ENCODE measurements at places on chromosomes 11 and 22. TPM values are rescaled to one million over a fixed set of nuclear protein-coding genes. Genes with fewer than 3 reads are reported as not detected.
A peak's percentile ranks its signal among the peaks of the same experiment; 100 is the strongest.

- DNase-seq: no peak
- no peaks in the 10 kb centered on the region for H3K36me3 ChIP-seq
- no peak overlapping the region for H3K4me3 ChIP-seq
- H3K27ac ChIP-seq: no peak overlapping the region
- peaks cover 18% of the 10 kb centered on the region for H3K27me3 ChIP-seq
These were observed 36.6 kb upstream of the NECTIN1 start for GRCh38 chr11:119765628-119766027.

DNA sequence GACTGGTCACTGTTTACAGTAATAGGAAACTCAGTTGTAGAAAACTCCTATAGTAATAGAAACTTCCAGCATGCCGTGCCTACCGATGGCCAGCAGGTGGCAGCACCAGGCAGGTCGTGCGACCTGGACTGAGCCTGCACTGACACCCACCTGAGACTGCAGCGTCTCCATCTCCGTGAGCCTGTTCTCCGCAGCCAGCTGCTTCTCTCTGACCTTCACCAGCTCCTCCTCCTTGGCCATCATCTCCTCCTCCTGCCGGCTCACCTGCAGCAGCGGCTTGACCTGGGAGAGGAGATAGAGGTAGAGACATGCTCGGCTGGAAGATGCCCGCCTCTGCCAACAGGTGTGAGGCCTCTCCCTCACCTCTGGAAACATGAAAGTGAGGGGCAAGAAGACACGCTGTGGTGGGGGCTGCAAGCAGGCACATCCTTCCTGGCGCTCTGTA lies 48.5 kb downstream of the APOL1 start:
- H3K27ac ChIP-seq: peak overlapping the region; percentile 54
- peak; percentile 87 for DNase-seq
- no peaks in the 10 kb centered on the region for H3K27me3 ChIP-seq
- H3K36me3 ChIP-seq: peaks cover 77% of the 10 kb centered on the region

GRCh38 chr22:46145361-46145851 lies 4.9 kb upstream of the PPARA start:
- no peak overlapping the region for H3K27ac ChIP-seq
- peaks cover 7% of the 10 kb centered on the region for H3K4me1 ChIP-seq
- no peak overlapping the region for H3K4me3 ChIP-seq
- no peaks in the 10 kb centered on the region for H3K36me3 ChIP-seq
- DNase-seq: no peak

GRCh38 chr11:30049214-30049613 lies 32.4 kb upstream of the KCNA4 start:
- no peaks in the 10 kb centered on the region for H3K36me3 ChIP-seq
- DNase-seq: no peak
- no peak overlapping the region for H3K27ac ChIP-seq
- no peaks in the 10 kb centered on the region for H3K27me3 ChIP-seq

GRCh38 chr22:26095256-26095956 lies 73.9 kb upstream of the SEZ6L start:
- H3K4me3 ChIP-seq: no peak overlapping the region
- peaks cover 8% of the 10 kb centered on the region for H3K27me3 ChIP-seq
- H3K36me3 ChIP-seq: no peaks in the 10 kb centered on the region
- no peak overlapping the region for H3K27ac ChIP-seq
- H3K4me1 ChIP-seq: no peaks in the 10 kb centered on the region

DNA sequence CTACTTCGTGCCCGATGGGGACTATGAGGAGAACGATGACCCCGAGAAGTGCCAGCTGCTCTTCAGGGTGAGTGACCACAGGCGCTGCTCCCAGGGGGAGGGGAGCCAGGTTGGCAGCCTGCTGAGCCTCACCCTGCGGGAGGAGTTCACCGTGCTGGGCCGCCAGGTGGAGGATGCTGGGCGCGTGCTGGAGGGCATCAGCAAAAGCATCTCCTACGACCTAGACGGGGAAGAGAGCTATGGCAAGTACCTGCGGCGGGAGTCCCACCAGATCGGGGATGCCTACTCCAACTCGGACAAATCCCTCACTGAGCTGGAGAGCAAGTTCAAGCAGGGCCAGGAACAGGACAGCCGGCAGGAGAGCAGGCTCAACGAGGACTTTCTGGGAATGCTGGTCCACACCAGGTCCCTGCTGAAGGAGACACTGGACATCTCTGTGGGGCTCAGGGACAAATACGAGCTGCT lies 751 bp downstream of the FIBIN start:
- H3K4me3 ChIP-seq: no peak overlapping the region
- DNase-seq: no peak
- H3K36me3 ChIP-seq: no peaks in the 10 kb centered on the region
- H3K27me3 ChIP-seq: no peaks in the 10 kb centered on the region

- H3K4me1 ChIP-seq: no peaks in the 10 kb centered on the region
- H3K4me3 ChIP-seq: no peak overlapping the region
- no peaks in the 10 kb centered on the region for H3K36me3 ChIP-seq
- H3K27ac ChIP-seq: no peak overlapping the region
These were observed 33.8 kb upstream of the OR9G4 start for GRCh38 chr11:56782167-56782847.

GRCh38 chr22:27686534-27686933 lies 115.0 kb downstream of the MN1 start:
- no peak overlapping the region for H3K4me3 ChIP-seq
- no peak for DNase-seq
- H3K27ac ChIP-seq: no peak overlapping the region

GRCh38 chr11:3165152-3165705 lies at the start of gene OSBPL5:
OSBPL5 (minus strand) TSS chr11:3165310; CDS start chr11:3129148, 36,162 bp downstream.
- H3K4me1 ChIP-seq: peaks cover 29% of the 10 kb centered on the region
- no peaks in the 10 kb centered on the region for H3K36me3 ChIP-seq
- H3K27me3 ChIP-seq: peaks cover 16% of the 10 kb centered on the region

DNA sequence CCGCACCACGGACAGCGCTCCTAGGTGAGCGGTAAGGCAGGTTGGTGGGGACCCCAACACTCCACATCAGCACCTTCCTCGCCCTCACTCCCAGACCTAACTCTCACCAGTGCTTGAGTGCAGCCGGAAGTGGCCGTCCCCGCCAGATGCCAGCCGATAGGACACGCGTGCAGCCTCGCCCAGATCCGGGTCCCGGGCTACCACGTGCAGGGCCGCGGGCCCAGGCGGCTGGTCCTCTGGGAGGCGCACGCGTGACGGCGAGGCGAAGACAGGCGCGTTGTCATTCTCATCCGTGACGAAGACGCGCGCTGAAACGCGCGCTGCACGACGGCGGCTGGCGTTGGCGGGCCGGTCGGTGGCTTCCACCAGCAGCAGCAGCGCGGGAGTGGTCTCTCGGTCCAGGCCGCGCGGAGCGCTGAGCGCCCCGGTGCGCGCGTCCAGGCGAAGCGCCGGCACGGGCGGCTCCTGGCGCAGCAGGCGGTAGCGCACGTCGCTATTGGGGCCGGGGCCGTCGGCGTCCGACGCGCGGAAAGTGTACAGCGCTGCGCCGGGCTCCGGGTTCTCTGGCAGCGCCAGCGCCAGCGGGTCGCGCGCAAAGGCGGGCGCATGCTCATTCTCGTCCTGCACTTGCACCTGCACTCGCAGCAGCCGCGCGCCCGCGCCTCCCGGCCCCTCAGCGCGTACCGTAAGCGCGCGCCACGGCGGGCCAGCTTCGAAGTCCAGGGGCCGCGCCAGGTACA lies 10.8 kb upstream of the TPP1 start:
- no peak for DNase-seq
- peaks cover 19% of the 10 kb centered on the region for H3K4me1 ChIP-seq
- H3K4me3 ChIP-seq: no peak overlapping the region
- H3K27ac ChIP-seq: no peak overlapping the region

DNA sequence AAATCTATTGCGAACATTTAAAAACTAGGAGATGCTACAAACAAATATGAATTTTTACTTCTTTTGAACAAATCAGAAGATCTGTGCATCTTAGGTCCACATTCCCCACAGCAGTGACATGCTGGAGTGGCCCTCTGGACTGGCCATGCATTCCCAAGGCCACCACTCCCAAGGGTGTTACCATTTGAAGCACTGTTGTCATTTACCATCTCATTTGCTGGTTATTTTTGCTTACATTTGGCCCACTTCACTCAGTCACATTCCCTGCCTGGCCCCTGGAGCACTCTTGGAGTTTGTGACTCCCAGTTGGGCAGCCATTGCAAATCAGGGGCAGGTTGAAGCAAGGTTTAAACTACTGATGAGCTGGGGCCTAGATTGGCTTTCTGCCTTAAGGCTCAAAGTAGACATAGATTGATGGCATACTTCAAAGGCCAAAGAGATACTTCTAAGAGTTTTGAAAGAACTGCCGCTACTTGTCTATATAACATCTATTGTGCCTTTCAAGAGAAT lies 8.5 kb upstream of the ZNRF3 start:
- H3K4me1 ChIP-seq: peaks cover 8% of the 10 kb centered on the region
- no peak overlapping the region for H3K4me3 ChIP-seq
- H3K27me3 ChIP-seq: no peaks in the 10 kb centered on the region
- no peak for DNase-seq
- H3K36me3 ChIP-seq: no peaks in the 10 kb centered on the region

DNA sequence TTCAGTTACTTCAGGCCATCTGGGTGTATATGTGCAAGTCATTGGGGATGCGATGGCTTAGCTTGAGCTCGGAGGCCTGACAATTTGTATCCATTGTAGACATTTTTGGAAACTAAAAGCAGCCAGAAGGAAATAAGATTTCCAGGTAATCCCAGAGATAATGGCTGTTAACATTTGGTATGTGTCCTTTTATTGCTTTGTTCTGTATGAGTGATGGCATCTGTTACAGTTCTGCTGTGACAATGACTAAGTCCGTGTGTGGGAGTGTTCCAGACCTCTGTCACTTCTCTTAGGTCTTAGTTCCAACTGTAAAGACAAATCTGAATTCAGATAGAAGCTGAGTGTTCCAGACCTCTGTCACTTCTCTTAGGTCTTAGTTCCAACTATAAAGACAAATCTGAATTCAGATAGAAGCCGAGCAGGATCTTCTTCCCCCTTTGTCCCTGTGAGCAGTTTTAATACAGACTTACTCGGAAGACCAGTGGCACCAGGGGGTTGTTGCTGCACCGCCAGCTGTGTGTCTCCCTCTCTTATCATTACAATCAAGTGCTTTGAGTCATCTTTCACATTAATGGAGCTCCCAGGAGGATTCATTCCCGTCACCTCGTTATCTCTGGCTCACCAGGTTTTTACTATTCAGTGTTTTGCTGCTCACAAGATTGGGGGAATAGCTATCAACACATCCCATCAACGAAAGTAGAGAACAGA lies 190.9 kb upstream of the SORL1-AS1 start:
- DNase-seq: no peak
- no peak overlapping the region for H3K4me3 ChIP-seq
- H3K27me3 ChIP-seq: no peaks in the 10 kb centered on the region
- no peaks in the 10 kb centered on the region for H3K4me1 ChIP-seq

DNA sequence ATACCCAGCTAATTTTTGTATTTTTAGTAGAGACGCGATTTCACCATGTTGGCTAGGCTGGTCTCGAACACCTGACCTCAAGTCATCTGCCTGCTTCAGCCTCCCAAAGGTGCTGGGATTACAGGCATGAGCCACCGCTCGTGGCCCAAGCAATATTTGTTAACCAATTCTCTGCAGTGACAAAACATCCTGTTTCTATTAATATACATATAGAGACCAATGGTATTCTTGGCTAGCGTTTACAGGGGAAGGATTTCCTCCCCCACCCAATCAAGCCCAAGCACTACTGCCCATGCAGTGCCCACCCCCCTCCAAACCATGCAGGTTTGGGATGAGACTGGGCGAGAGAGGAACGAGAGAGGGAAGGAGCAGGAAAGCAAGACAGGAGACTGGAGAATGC lies 53.1 kb downstream of the APOL3 start:
- no peak overlapping the region for H3K4me3 ChIP-seq
- H3K36me3 ChIP-seq: no peaks in the 10 kb centered on the region
- no peaks in the 10 kb centered on the region for H3K4me1 ChIP-seq
- H3K27me3 ChIP-seq: peaks cover 11% of the 10 kb centered on the region

Gene GP1BB
- not detected for total RNA-seq

Gene POU2AF2
- total RNA-seq: not detected

DNA sequence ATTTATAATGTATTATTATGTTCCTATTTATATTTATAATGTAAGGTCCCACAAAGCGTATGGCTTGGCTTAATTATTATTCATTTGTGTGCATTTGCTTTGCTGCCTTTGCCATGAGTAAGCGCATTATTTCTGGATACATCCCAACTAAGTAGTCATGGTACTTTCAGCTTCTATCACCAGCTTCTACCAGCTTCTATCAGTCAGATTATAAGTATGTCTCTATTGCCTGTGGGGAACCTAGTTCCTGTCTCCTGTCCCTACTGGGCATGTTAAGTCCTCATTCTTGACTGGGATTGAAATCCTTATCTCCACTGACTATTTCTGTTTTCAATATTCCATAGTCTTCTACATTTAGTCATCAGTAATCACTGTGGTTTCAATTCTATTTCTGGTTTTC lies 33.5 kb upstream of the OR10W1 start:
- H3K4me3 ChIP-seq: no peak overlapping the region
- no peaks in the 10 kb centered on the region for H3K4me1 ChIP-seq
- no peaks in the 10 kb centered on the region for H3K36me3 ChIP-seq
- H3K27me3 ChIP-seq: no peaks in the 10 kb centered on the region

Gene WT1
- total RNA-seq: not detected

Gene NPAS4
- not detected for total RNA-seq

- no peak overlapping the region for H3K27ac ChIP-seq
- no peaks in the 10 kb centered on the region for H3K27me3 ChIP-seq
- no peak for DNase-seq
These were observed 61.5 kb upstream of the PITPNB start for GRCh38 chr22:27980424-27981148.

- peak; percentile 36 for DNase-seq
- H3K4me3 ChIP-seq: no peak overlapping the region
- H3K4me1 ChIP-seq: peaks cover 3% of the 10 kb centered on the region
- H3K36me3 ChIP-seq: no peaks in the 10 kb centered on the region
- no peak overlapping the region for H3K27ac ChIP-seq
These were observed 21.0 kb upstream of the HTATIP2 start for GRCh38 chr11:20342347-20343141.

DNA sequence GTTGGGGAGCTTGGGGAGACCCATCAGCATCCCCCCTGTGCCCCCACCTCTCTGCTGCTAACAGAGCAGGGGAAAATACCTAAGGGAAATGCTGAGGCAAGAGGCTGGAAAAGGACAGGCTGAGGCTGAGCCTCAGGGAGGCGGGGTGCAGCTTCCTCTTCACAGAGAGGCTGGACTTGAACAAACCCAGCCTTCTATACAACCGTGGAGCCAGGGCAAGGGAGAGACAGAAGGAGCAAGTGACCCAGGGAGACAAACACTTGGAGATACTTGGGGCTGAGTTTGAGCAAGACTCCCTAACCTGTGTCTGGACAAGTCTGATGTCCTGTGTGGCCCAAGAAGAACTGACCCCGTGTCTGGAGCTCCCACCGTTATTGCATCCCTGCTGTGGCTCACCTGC lies at the start of gene SLCO2B1:
Gene SLCO2B1 (plus strand): TSS at position 229 of the 400 bp plus-strand sequence. CDS start 275 bp downstream, outside the sequence.
- peaks cover 1% of the 10 kb centered on the region for H3K27me3 ChIP-seq
- H3K36me3 ChIP-seq: no peaks in the 10 kb centered on the region
- no peak within 1 kb of the TSS for H3K27ac ChIP-seq
- peaks cover 2% of the 10 kb centered on the region for H3K4me1 ChIP-seq

Gene DDI1
- total RNA-seq: not detected

Measured in activated CD8-positive, alpha-beta T cell treated with anti-CD3 and anti-CD28 coated beads for 36 hours (primary cell).